Activated CD8-positive, alpha-beta memory T cell treated with anti-CD3 and anti-CD28 coated beads, Interleukin-2, amount 10 ng/mL, durations not matched to agents 7 days and 5 days (primary cell): ENCODE measurements at places on chromosomes 12 and 14. TPM values are rescaled to one million over a fixed set of nuclear protein-coding genes. Genes with fewer than 3 reads are reported as not detected.
A peak's percentile ranks its signal among the peaks of the same experiment; 100 is the strongest.

DNA sequence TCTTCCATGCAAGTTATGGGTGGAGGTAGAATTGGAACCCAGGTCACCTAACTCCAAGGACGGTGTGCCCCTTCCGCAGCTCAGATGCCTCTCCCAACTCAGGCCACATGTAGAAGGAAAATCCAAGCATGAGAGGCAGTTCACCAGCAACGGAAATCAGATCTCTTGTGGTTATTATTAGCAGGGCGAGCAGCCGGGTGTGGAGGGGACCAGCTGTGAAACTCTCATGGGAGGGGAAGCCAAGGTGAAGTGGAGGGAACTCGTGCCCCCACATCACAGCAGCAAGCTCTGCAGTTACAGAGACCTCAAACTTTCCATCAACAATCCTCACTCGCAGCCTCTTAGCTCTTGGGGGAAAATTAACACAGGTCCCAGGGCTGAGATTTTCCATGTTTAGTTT lies 79.7 kb downstream of the KSR2 start:
- no peak for DNase-seq

The EXOC5 gene
- 57.0 TPM for total RNA-seq

- DNase-seq = no peak
Measured at GRCh38 chr12:71942703-71943102, 4.1 kb downstream of the TPH2 start.

The SLC17A8 gene
- total RNA-seq = not detected

GRCh38 chr12:49541911-49542505 lies 3.2 kb downstream of the KCNH3 start:
- no peak for DNase-seq

DNA sequence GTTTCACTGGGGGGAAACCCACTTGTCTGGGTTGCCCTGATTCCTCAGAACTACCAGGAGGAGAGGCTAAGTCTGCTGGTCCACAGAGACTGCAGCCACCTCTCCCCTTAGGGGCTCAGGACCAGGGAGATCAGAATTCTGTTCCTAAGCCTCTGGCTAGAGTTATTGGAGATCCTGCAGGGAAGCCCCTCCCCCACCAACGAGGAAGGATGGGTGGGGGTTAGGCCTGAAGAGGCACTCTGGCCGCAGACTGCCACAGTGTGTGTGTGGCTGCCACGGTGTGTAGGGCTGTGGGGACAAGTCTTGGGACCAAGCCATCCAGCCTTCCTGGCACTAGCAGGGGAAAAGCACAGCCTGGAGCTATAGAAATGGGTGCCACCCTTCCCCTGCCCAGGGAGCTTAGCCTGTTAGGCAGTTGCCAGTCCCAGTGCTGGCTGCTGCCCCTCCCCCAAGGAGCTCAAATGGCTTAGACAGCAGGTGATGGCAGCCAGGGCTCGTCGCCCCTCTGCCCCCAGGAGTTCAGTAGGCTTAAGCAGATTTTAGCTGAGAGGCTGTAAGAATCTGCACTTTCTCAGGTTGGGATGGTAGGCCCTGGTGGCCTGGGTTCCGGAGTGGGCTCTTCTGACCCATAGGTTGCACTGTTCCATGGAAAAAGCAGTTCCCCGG lies 107.7 kb downstream of the ERGIC2 start:
- DNase-seq = no peak

The RILPL2 gene
- 6.3 TPM for total RNA-seq

The SLC35F4 gene
- total RNA-seq = not detected

DNA sequence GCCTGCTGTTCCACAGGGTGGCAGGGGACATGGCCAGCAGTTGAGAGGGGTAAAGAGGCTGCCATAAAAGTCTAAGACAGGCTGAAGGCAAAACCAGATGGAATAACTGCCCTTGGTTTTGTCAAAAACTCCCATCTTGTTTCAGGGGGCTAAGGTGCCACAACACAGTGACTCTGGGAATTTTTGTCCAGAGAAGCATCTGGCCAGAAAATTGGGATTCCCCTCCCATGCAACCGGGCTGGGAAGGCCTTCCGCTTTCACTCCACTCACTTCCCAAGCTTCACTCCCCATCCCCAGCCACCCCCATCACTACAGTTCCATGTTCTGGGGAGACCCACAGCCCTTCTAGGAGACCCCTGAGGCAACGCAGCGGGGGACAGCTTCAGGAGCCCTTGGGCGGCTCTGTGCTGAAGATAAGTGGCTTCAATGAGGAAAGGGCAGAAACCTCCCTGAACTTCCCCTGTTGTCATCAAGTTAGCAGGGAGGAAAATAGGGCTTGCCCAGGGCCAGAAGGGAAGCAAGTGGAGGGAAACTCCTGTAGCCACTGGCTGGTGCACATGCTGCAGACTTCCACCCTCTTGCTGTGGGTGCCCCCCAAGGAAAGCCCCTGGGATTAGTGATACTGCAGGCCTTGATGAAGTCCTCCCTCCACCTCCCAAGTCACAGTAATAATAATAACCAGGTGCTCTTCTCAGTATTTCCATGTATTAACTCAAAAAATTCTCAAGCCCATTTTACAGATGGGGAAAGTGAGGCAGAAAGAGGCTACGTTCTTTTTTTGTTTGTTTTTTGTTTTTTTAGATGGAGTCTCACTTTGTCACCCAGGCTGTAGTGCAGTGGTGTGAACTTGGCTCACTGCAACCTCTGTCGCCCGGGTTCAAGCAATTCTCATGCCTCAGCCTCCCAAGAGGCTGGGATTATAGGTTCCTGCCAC lies 6.0 kb downstream of the TMEM229B start:
- DNase-seq = no peak

DNA sequence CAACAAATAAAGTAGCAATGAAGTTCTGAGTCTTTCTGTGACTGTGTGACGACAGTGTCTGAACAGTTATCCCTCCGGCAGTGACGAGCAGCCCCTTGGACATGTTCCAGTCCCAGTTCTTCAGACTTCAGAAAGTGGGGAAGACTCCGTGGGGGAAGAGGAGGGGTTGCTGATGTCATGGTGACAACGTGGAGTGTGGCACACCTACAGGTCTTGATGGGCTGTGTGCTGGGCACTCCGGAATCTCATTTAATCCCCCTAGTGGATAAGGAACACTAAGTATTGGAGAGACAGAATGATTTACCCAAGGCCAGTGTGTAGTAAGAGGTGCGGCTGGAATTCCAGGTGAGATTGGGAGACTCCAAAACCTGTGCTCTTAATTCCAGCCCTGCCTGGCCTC lies 280.2 kb downstream of the CACNA1C start:
- no peak for DNase-seq

DNA sequence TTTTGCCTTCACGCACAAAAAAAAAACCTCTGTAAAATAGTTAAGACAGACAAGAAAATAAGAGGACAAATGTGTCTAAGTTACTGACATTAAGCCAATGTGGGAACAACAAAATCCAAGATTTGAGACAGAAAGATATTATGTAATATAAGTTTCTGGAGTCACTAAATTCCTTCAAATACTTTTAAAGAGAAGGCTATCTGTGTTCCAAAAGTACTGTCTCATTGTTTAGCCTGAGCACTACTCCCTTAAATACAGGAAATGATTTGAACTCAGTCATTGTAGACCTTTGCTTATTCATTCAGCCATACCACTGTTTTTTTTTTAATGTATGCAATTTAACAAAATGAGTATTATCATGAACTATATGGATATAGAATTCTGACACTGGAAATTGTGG lies 82.7 kb upstream of the KITLG start:
- no peak for DNase-seq

DNA sequence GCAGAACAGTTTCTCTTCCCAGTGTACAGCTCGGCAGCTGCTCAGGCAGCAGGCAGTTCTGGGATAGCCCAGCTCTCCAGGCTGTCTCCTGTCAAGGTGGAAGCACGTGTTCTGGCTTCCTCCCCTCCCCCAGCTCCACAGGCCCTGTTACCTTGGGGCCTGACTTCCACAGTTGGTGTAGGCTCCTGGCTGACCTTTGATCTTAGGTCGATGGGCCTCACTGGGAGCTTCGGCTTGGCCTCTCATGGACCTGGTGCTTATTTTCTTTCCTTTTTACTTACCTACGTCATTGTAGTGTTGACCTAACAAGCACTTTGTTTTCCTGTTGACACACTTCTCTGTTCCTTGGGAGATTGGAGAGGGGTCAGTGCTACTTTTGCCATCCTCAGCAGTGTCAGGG lies 17.0 kb downstream of the DLST start:
- DNase-seq = no peak

The TAS2R10 gene
- total RNA-seq = 0.29 TPM

- no peak for DNase-seq
Measured at GRCh38 chr14:70166530-70167203, 22.1 kb downstream of the SLC8A3 start.

The RNASE7 gene
- not detected for total RNA-seq

GRCh38 chr14:67358924-67359774 lies 455 bp downstream of the ATP6V1D start:
- no peak for DNase-seq

The ASPG gene
- not detected for total RNA-seq

The SMAGP gene
- total RNA-seq = 3.4 TPM

The HNF1A gene
- total RNA-seq = not detected

The SLC38A4 gene
- total RNA-seq = not detected

- no peak for DNase-seq
Measured at GRCh38 chr12:19186722-19187661, 57.5 kb downstream of the PLEKHA5 start.

GRCh38 chr12:121533394-121534090 lies 47.3 kb downstream of the KDM2B start:
- no peak for DNase-seq

- no peak for DNase-seq
Measured at GRCh38 chr12:69059465-69060457, 126.8 kb upstream of the CPM start.

DNA sequence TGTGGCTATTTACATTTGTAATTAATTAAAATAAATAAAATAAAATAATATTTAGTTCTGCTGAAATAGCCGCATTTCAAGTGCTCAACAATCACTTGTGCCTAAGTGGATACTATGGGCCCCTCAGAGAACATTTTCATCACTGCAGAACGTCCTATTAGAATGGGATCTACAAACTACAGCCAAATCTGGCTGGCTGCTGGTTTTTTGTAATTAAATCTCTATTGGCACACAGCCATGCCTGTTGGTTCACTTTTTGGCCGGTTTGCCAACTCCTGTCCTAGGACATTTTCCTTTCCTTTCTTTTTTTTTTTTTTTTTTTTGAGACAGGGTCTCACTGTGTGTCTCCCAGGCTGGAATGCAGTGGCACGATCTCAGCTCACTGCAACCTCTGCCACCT lies 9.8 kb downstream of the CCDC63 start:
- DNase-seq = no peak

GRCh38 chr14:74429991-74430390 lies 4.0 kb upstream of the SYNDIG1L start:
- DNase-seq = peak; percentile 21

GRCh38 chr12:53287741-53288216 lies 7.6 kb upstream of the PFDN5 start:
- DNase-seq = peak; percentile 75

DNA sequence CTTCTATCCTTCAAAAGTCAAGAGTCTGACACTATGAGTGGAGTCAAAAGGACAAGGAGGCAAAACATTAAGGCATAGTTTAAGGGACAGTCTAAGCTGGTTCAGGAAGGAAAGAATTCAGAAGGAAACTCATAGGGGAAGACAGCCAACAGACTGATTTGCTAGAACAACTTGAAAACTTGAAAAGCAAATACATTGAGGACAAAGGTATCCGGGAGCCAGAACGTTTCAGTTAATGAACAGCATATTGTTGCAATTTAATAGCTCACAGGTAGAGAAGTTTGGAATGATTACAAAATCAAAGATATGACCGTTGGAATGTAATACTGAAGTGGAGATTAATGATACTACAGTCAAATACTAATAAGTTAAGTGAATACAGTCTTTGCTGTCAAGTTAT lies 312.8 kb upstream of the RPL10L start:
- DNase-seq = no peak

- DNase-seq = no peak
Measured at GRCh38 chr14:64953661-64954060, 11.1 kb upstream of the GPX2 start.

DNA sequence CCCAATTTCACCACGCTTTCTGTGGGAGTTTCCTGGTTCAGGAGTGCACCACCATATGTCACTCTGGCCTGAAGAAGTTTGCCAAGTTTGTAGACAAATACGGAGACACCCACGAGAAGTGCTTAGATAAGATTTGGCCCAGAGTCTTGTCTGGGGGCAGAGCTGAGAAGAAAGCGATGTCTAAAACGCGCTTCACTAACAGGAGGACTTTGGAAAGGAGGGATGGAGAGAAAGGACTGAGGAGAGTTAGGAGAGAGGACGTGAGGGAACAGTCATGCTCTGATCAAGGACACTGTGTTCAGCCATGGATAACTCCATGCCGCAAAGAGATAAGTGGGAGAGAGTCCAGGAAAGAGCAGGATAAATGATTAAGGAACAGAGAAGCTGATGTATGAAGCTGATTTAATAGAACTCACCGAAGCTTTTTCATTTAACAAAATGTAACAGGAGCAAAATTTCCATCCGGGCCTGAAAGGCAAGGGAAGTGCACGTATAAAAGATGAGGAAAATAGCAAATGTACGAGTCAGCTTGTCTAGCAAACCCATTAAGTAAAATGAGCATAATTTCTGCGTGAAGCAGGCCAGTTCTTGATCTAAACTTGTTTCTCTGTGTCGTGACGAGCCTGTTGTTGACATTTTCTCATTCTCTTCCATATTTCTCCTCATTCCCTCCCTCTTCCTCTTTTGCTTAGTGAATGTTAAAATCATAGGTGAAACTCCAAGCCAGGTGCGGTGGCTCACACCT lies 23.4 kb upstream of the MAP3K9 start:
- DNase-seq = no peak

DNA sequence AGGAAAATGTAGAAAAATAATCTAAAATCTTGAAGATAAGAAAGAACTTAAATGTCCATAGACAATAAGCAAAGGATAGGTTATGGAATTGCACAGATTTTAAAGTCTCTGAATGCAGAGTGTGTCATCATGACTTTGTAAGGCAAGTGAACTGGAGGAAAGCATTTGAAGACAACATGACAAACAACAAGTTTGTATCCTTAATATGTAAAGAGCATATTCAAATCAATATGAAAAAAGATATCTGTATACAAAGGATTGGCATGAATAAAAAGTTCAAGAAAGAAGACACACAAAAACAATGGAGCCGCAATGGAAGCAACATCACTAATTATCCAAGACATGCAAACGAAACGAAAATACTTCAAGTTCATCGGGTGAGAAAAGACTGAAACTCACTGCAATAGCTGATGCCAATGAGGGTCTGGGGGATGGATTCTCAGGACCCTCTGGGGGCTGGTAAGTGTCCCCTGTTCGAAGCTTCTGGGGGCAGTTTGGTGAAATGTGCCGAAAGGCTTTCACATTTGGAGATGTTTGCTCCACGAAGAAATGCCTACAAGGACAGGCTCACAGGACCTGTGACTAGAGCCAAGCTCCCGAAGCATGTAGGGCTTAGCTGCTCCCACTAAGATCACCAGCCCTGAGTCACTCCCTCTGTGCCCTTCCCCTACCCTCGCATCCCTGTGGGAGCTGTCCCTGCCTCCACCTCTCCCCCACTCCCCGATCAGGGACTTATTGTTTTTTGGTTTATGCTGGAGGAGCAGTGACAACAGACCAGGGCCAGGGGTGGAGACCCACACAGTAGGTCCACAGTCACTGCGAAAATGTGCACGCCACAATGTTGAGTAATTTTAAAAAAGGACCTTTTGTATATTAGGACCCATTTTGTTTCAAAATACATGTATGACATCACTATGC lies 345.7 kb upstream of the SFSWAP start:
- DNase-seq = no peak
